ENCODE measurements at places on chromosomes 5 and 9.
A peak's percentile ranks its signal among the peaks of the same experiment; 100 is the strongest.

DNA sequence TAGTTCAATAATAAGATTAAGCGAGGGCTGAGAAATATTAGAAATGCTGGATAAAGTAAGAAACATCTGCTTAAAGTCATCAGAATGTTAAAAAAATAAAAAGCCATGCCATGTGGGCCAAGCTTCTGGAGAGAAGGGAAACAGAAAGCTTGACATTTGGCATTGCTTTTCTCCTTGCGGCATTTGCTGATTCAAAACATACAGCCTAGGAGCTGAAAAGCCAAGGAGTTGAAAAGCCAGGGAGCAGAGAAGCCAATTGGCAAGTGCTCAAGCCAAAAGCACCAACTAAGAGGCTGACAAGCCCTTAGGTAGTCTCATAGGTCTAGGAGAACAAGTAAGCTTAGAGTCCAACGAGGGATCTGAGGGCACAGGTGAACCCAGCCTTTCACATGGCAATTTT, 754.3 kb downstream of the TLE4 start:
- no peak for DNase-seq

DNA sequence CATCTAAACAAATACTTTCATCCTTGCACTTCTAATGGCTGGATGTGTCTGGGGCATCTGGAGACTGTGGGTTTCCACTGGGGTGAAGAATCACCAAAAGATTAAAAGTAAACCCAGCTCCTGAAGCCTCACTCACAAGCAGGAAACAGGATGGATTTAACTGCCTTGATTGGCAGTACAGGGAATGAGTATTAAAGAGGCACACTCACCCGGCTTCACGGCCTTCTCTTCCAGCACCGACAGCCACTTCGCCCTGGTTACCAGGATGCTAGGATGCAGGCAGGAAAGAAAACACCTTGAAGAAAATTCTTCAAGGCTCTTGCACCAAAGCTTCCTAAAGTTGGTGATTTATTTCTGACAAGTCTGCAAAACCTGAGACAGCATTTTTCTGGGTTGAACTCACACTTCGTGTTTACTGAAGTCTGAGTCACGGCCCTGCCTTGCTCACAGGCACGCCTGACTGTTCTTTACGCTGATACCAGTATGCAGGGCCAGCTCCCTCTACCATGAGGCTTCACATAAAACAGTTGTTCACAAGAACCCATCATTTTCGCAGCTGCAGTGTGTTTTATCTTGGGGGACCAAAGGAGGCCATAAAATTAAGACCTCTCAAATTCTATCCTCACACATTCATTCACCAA, 56.5 kb upstream of the ZNF354A start:
- DNase-seq = no peak

DNA sequence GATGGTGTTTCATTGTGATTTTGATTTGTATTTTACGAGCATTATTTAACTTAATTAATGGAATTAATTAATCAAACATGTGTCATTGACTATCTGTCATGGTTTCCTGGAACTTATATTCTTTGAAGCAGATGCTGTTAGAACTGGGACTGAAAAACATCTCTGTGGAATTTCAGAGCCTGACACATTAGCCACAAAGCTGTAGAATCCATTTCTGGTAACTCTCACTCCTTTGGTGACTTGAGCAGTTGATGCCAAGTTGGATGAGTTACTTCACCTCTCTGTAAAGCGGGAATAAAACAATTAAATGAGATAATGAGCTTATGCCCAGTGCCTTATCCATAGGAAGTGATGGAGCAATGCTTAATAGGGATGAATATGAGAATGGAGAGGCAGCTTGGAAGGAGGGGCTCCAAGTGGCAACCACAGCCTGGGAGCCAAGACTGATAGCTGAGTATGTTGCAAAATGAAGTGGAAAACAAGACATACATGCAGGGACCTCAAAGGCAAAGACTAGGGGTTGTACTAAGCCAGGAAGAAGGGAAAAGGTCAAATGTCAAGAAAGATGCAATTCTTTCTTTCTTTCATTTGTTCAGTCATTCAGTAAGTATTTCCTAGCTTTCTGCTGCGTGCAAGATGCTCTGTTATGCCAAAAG, 23.1 kb upstream of the ADRA1B start:
- DNase-seq = no peak

GRCh38 chr9:134055981-134056461, 11.8 kb downstream of the BRD3 start:
- DNase-seq = no peak

GRCh38 chr5:96615223-96615622, 47.0 kb upstream of the CAST start:
- no peak for DNase-seq

GRCh38 chr9:35649431-35650340, 1.0 kb downstream of the SIT1 start:
- DNase-seq = peak; percentile 40

- no peak for DNase-seq
Measured at GRCh38 chr5:121325930-121326329, 525.8 kb upstream of the FTMT start.

DNA sequence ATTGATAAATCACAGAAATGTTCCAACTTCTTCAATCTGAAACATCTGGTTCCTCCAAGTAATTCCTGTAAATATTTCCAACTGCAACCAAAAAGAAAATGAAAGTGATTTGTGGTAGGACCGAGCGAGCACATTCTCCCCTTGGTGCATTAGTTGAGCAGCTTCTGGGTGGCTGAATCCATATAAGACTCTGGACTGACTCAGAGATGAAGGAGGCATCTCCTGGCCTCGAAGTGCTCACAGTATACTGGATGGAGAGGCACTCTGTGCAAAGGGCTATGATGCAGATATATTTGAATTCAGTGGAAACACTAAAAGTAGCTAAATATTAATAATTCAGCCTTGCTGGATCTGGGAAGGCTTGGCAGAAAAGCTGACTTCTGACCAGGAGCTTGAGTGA, 265.0 kb downstream of the MARCHF11 start:
- DNase-seq = no peak

GRCh38 chr9:96204853-96205252, 97.1 kb downstream of the HSD17B3 start:
- DNase-seq = no peak

DNA sequence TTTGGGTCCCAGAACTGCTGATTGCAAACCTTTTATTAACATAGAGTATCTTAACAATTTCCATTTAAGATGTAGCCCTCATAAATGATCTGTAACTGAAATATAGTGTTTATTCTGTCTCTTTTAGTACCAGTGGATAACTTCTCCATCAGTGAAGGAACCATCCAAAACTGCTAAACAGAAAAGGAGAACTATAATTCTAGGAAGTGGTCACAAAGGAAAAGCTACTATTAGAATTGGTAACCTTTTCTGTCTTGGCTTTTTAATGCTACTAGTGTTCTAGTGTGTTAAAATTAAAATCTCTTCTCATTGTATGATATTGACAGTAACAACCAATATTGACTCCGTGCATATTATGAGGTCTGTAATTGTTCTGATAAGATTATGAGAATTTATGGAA, 12.8 kb downstream of the CEP78 start:
- no peak for DNase-seq

DNA sequence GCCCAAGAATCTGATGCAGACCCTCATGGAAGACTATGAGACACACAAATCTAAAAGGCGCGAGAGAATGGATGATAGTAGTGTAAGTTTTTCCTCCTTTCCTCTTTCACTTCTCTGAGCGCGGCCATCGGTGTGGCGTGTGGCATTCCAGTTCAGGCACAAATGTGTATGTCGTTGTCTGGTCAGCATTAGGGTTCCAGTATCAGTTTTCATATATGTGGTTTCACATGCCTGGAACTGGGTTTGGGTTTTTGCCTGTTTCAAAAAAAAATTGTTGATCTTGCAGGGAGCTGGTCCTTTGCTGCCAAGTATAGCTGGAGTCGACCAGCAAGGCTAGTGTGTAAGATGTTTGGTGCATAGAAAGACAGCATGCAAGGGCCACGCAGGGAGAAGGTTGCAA, 51.5 kb downstream of the C9orf152 start:
- no peak for DNase-seq

- no peak for DNase-seq
Measured at GRCh38 chr5:74235552-74235951, 405.0 kb downstream of the ENC1 start.

DNA sequence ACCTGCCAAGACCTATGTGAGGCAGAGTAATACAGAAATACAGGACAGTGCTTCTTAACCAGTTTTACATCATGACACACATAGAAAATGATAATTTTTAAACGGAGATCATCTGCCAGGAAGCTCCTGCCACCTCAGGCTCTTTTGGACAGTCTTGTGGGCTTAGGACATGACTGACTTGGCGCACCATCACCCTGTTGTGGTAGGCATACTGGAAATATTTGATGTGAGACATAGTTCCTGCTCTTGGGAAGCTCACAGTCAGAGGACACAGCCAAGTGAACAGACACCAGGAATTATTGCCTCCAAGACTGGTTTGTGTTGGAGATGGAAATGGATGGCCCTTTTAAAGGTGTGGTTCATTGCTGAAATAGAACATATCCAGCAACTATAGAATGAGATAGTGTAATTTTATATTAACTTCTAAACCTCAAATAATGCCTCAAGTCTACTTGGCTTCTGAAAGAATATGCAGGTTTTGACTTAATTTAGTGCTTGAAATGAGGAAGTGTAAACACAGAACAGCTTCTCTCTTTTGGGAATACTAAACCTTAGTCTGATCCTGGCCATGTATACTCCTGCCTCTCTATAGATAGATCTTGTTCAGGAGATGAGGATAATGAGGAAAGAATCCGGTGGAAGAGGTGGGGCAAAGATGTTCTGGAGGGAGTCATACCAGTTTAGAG, 19.7 kb downstream of the CPEB4 start:
- DNase-seq = no peak

GRCh38 chr5:70440-70839, 21.5 kb upstream of the PLEKHG4B start:
- no peak for DNase-seq

- no peak for DNase-seq
Measured at GRCh38 chr5:148963664-148964063, 99.2 kb downstream of the SH3TC2 start.

DNA sequence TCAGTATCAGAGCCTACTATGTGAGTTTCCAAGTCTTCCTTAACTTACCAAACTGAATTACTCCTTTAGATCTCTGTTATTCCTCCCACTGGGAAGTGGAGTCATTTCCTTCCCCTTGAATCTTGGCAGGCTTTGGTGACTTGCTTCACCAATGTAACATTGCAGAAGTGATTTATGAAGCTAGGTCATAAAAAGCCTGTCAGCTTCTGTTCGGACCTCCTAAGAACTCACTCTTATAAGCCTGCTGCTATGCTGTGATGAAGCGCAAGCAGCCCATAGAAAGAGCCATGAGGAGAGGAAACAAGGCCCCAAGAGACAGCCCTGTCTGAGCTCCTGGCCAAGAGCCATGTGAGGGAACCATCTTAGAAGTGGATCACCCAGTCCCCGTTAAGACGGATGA, 14.2 kb upstream of the FOXB2 start:
- no peak for DNase-seq

- DNase-seq = no peak
Measured at GRCh38 chr5:64147849-64148441, 17.7 kb upstream of the RNF180 start.

- no peak for DNase-seq
Measured at GRCh38 chr9:134660407-134660806, 18.8 kb downstream of the COL5A1 start.

- DNase-seq = no peak
Measured at GRCh38 chr5:118533156-118533555, 455.2 kb downstream of the DTWD2 start.

GRCh38 chr5:163624431-163624830, 119.0 kb downstream of the MAT2B start:
- DNase-seq = no peak

- peak; percentile 20 for DNase-seq
Measured at GRCh38 chr9:126471084-126471624, 142.6 kb upstream of the LMX1B start.

DNA sequence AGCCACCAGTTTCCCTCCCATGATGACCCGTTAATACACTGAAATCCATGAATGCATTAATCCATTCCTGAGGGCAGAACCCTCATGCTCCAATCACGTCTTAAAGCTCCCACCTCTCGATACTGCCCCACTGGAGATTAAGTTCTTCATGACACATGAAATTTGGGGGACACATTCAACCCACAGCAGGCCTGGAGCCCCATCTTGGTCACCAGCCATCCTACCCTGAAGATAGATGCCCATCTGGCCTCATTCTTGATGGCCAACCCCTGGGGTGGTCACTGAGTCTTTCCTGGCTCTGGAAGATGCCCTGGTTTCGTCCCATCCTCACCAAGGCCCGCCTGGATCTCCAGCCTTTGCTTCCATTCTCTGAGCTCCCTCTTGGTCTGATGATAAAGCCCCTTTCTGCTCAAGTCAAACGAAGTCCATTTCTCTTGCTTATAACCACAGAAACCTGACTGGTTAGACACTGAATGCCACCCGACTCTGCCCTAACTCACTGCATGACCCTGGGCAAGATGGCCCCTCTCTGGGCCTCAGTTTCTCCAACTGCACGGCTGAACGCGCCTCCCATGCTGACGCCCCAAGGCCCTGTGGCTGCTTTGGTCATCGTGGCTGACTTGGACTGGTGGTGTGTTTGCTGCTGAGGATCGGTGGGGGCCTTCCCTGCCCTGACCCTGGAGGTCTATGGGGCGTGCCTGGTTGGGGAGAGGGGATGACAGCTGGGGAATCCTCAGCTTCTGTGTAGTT, 138.4 kb upstream of the IER5L start:
- no peak for DNase-seq

- DNase-seq = no peak
Measured at GRCh38 chr9:95629585-95629984, 112.8 kb upstream of the PTCH1 start.

DNA sequence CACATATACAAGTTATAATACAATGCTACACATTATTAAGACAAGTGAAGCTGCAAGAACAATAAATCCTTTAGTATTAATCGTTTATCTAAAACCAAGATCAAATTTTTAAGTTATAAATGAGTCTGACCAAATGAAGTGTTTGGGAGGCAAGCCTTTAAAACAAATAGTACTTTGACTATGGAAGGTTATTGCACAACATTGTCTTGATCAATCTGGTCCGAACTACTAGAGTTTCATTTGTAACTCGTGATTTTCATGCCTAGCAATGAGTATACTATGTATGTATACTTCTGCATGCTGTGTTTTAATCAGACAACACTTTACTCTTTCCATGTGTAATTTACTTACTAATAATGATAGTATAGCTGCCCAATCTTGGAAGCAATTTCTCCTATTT, 87.2 kb upstream of the GOLGA1 start:
- no peak for DNase-seq
